ENCODE measurements at places on chromosomes 1 and 21. TPM values are rescaled to one million over a fixed set of nuclear protein-coding genes. Genes with fewer than 3 reads are reported as not detected.

GRCh38 chr1:233180641-233181364 is 114.7 kb downstream of the PCNX2 start:
- no peak for DNase-seq

Gene RXRG
- not detected for total RNA-seq

Gene C1orf53
- 21.2 TPM for total RNA-seq

Gene ANGPTL7
- 17.9 TPM for total RNA-seq

GRCh38 chr1:232239998-232240397 is 389.9 kb downstream of the SIPA1L2 start:
- DNase-seq, result no peak

Gene HMCN1
- total RNA-seq, result 0.55 TPM

- DNase-seq, result no peak
Measured at GRCh38 chr1:101185421-101185820, 51.4 kb upstream of the S1PR1 start.

GRCh38 chr1:33577663-33578062 is 105.2 kb downstream of the ZSCAN20 start:
- no peak for DNase-seq

Gene MFAP2
- 0.41 TPM for total RNA-seq

- no peak for DNase-seq
Measured at GRCh38 chr1:233229288-233229687, 66.2 kb downstream of the PCNX2 start.

Measured in A172 (cell line).